ENCODE measurements at places on chromosomes 1 and 21.

DNA sequence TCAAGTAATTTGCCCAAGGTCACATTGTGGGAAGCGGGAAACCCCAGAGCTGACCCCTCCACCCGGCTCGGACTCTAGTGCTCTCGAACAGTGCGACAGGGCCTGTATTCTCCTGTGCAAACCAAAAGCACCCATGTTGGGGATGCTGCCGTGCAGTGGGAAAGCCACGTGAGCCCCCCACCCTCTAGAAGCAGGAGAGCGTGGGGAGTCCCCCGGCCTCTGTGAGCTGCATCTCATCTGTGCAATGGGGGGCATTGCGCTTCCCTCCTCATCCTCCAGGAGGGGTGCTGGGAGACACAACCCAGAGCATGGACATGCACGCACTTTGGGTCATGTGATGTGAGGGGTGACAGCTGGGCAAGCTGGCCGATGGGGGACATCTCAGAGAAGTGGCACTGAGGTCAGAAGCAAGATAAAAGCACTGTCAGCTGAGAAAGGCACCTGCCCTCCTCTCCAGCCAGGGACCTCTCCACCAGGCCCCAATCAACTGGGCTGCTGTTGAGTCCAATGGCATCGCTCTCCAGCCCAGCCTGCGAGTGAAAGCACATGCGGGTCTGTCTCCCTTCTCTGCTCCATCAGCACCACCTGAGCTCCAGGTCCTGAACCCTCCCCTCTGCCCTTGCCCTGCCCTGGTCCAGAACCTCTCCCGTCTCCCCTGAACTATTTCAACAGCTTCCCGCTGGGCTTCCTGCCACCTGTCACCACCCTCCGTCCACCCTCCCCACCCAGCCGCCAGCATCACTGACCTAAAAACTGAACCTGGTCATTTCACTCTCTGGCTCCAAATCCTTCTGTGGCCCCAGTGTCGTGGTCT is 76.4 kb upstream of the IFFO2 start:
- DNase-seq, result no peak

- no peak for DNase-seq
Measured at GRCh38 chr1:54542962-54543539, 5.0 kb upstream of the ACOT11 start.

DNA sequence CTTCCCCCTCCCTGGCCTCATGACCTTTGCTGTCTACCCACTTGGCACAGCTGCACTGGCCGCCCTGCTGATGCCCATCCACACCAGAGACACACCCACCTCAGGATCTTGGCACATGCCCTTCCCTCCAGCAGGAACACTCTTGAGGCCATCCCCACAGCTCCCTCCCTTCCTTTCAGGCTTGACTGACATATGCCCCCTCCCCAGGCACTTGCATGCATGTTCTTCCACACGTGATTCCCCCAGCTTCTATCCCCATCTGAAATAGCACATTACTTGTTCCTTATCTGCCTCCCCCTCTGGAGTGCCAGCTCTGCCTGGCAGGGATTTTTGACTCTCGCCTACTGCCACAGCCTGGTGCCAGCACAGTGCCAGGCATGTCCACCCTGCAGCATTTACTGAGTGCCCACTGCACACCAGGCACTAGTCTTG is 98.5 kb upstream of the SLC25A33 start:
- DNase-seq, result peak; percentile 25

DNA sequence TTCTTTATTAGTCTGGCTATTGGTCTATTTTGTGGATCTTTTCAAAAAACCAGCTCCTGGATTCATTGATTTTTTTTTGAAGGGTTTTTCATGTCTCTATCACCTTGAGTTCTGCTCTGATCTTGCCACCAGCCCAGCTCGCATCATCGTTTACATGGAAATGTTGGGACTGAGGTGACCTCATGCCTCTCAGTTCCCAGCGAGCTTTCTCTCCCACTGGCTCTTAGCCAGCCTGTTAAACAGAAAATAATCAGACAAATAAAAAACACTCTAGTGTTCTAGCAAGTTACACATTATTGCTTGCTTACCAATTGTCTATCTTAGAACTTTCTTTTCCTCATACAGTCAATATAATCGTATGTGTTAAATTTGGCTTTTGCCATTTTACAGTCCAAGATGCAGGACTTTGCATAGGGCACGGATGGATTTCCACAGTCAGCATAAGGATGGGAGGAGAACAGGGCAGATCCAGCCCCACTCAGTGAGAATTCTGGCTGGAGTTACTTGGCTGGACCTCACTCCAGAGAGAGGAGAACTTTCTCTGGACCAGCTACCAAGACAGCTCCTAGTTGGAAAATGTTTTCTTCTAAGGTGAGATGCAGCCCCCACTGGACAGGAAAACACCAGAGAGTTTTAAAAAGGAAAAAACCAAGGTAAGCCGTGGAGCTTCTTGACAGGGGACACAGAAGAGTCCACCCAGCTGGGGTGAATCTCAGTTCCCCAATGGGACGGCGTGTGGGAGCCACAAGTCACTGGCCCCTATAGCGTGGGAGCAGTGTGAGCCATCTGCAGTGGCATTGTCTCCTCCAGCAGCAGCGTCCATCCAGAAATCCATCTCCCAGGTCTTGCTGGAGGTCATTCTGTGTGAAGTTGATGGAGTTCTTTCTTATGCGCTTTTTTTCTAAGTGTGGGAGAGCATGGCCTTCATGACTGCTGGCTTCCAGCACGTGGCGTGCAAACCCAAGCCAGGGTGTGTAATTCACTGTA is 17.6 kb downstream of the PGBD2 start:
- DNase-seq, result no peak

- DNase-seq, result no peak
Measured at GRCh38 chr1:1204998-1205768, 1.2 kb downstream of the TNFRSF18 start.

- no peak for DNase-seq
Measured at GRCh38 chr1:86650065-86650464, 54.3 kb upstream of the SH3GLB1 start.

GRCh38 chr1:89519779-89520358 is 4.8 kb upstream of the LRRC8B start:
- DNase-seq, result no peak

GRCh38 chr1:201142849-201143725 is 11.2 kb downstream of the TMEM9 start:
- DNase-seq, result no peak

DNA sequence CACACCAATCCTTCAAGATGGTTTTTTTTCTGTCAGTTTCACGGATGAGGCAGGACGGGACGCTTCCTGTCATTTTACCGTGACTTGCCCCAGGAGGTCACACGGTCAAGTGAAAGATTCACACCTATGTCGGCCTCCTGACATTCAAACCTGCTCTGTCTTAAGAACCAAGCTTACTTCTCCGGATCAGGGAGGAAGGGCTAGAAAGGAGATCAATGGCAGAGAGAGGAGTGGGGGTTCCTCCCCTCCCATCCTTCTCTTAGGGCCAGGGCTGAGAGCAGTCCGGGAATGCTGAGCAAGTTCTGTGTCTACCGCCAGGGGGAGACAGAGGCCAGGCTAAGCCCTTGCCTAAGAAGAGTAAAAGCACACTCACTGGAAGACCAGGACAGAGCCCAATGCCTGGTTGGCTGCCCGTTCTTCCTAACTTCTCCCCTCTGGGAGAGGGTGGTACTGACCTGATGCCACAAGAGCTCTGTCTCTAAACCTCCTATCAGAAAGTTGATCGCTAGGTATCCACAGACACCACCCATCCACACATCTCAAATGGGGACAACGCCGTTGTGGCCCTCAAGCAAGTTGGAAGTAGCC is 1.1 kb upstream of the PPM1J start:
- DNase-seq, result peak; percentile 69

DNA sequence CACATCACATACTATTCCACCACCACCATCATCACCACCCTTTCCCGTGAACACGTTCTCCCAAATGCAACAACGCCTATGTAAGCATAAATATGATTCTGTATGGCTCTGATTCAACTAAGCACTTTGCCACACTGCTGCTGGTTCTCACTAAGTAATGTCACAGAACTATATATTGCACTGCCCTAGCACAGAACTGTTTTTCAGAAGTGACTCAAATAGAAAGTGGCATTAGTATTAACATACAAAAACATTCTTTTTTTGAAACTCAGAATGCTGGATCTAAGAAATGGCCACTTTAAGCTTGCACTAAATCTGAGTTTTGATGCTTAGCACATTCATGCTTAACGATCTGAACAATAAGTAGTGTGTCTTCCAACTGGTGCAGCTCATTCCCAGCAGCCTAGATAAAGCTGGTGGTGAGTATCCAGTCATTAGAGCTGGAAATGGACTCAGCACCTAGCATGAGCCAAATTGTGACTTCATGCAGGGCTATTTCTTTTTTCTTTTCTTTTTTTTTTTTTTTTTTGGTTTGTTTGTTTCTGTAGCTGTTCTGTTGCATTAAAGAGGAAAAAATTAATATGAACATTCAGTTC is 46.2 kb upstream of the ZC3H11B start:
- DNase-seq, result no peak

GRCh38 chr1:230268371-230269170 is 157.6 kb downstream of the PGBD5 start:
- no peak for DNase-seq

GRCh38 chr1:92992054-92992453 is 30.8 kb upstream of the DIPK1A start:
- DNase-seq, result no peak

GRCh38 chr1:73040811-73041210 is 758.5 kb upstream of the NEGR1 start:
- no peak for DNase-seq

DNA sequence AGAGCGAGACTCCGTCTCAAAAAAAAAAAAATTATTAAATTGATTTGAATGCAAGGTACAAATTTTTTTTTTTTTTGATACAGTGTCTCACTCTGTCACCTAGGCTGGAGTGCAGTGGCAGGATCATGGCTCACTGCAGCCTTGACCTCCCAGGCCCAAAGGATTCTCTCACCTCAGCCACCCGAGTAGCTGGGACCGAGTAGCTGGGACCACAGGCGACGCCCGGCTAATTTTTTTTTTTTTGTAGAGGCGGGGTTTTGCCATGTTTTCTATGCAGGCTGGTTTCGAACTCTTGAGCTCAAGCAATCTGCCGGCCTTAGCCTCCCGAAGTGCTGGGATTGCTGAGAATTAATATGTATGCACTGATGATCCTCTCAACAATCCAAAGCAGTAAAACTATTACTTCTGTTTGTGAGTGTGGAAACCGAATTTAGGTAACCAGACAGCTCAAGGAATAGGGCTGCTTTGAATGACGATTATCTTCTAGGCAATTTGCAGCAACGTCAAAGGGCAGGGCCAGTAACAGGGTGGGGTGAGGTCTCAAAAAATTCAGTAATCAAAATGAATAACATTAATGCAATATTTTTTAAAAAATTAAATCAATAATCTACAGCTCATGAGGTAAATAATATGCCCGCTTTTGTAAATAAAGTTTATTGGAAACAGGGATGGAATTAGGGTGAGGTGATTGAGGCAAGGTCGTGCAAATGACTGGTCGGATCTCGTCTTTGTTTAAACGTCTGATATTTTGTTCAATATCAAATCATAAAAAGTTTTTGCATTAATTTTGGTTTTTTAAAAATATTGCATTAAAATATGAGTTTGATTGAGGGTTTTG is 1.2 kb downstream of the CLSPN start:
- DNase-seq, result no peak

- no peak for DNase-seq
Measured at GRCh38 chr1:6243993-6244392, at the start of gene HES3. Gene HES3 (plus strand): TSS chr1:6244179. CDS start chr1:6244366, 187 bp downstream.

All from amygdala (tissue), 56 donors.